ENCODE measurements at places on chromosomes 2 and 18.

- no peak for DNase-seq
Measured at GRCh38 chr18:70015127-70015526, 67.5 kb upstream of the CD226 start.

- peak; percentile 52 for DNase-seq
Measured at GRCh38 chr2:7044253-7045250, 127.3 kb downstream of the RNF144A start.

DNA sequence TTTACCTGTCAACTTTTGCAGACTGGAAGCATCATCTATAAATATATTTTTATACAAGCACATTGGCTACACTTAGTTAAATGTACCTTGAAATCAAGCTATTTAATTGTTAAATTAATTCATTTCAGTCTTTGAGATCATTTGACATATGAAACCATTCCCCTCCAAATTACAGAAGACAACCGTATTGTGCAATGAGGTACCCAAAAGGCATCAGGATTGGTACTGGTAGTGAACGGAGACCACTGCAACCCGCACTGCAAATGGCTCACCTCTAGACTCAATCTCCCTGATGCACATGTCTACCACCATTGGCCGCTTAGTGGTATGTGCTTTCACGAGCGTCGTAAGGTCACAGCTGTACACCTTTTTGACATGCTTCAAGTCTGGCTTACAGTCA is 47.8 kb upstream of the CHRNA1 start:
- DNase-seq, result no peak

DNA sequence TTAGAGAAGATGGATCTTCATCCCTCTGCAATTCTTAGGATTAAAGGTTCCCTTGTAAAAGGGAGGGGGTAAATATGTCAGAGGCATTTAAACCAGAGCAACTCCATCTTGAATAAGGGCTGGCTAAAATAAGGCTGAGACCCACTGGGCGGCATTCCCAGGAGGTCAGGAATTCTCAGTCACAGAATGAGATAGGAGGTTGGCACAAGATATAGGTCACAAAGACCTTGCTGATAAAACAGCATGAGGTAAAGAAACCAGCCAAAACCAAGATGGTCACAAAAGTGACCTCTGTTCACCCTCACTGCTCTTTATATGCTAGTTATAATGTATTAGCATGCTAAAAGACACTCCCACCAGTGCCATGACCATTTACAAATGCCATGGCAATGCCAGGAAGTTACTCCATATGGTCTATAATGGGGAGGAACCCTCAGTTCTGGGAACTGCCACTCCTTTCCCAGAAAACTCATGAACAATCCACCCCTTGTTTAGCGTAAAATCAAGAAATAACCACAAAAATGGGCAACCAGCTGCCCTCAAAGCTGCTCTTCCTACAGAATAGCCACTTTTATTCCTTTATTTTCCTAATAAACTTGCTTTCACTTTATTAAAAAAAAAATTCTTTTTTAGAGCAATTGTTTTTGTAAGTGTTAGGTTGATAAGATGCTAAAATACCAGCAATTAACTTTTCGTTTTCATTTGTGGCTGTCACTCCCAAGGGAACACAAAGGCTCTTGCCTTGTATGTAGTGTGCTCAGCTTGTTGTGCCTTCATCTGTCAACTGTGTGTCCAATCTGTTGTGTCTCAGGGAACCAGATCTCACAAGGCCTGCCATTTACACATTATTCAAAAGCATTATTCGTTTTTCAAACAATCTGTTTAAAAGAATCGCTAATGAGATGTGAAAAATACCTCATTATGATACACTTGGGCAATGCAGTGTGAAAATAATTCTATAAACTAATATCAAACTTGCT is 205.2 kb upstream of the RGPD4 start:
- DNase-seq, result no peak

- no peak for DNase-seq
Measured at GRCh38 chr2:42957109-42957860, 164.9 kb upstream of the HAAO start.

- DNase-seq, result no peak
Measured at GRCh38 chr2:28062867-28063266, 172.3 kb downstream of the BABAM2 start.

DNA sequence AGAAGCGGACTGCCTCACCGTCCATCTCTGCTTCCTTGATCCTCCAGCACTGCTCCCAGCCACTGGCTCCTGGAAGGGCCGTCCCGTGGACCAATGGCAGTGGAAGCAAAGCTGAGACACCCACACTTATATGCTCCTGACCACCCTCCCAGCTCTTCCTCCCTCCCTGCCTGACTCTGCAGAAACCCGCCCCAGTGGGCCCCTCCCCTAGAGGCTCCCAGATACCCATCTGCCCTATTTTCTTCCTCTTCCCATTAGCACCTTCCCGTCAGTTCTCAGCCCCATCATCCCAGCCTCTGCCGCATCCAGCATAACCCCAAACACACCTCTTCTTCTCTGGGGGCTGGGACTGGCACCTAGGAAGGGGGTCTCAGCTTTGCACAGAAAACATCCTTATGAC is at the start of gene CLEC4F:
CLEC4F (minus strand) TSS at position 101 of the 400 bp plus-strand sequence; CDS start at position 25, 76 bp downstream.
- DNase-seq, result no peak

- DNase-seq, result no peak
Measured at GRCh38 chr2:158723921-158724802, 71.0 kb upstream of the DAPL1 start.

GRCh38 chr2:56369316-56369715 is 185.5 kb downstream of the CCDC85A start:
- no peak for DNase-seq

- no peak for DNase-seq
Measured at GRCh38 chr2:113407446-113408099, 29.9 kb upstream of the ZNG1B start.

DNA sequence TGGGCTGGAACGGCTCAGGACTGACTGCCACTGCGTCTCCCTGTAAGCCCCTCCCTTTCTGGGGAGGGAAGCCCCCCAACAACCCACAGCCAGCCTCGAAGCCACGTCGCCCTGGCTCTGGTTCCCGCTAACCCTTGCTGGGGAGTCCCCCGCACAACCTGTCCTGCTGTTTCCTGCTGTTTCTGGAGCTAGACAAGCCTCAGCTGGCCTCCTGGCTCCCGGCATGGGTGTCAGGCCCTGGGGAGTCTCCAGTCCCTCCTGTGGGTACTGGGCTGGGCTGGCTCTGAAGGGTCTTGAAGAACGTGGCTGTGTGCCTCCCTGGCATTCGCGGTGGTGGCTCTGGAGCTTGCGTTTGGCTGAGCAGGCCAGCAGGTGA is 20.9 kb downstream of the NFATC1 start:
- DNase-seq, result no peak

GRCh38 chr18:13511961-13512577 is 214.3 kb downstream of the FAM210A start:
- DNase-seq, result no peak

DNA sequence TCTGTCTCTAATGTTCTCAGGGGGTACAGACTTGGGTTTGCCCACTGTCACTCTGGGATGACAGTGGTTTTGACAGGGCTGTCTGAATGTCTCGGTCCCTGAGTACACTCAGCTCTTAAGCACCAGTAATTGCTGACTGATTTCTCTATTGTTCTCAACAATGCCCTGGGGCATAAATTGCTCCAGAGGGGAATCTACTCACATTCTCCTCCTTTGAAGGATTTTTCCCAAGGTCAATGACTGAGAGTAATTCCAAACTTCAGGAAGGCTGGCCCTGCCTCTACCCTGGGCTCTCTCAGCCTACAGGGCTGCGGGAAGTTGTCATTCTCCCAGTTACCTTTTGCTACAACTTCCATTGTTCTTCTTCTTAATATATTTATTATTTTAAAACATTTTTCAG is 36.5 kb downstream of the MC2R start:
- DNase-seq, result no peak

- no peak for DNase-seq
Measured at GRCh38 chr2:64376926-64377325, 77.0 kb upstream of the LGALSL start.

- no peak for DNase-seq
Measured at GRCh38 chr2:3148716-3149115, 228.9 kb downstream of the EIPR1 start.

DNA sequence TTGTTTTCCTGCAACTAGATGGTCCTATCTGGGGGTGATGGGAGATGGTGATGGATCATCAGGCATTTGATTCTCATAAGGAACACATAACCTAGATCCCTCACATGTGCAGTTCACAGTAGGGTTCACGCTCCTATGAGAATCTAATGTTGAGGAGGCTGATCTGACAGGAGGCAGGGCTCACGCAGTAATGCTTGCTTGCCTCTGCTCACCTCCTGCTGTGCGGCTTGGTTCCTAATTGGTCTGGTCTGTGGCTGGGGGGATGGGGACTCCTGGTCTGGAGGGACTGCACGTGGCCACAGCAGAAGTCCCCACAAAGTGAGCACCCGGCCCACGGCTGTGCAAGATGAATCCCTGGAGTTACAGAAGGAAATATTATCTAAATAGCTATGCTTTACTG is 11.3 kb downstream of the MC5R start:
- DNase-seq, result no peak

- no peak for DNase-seq
Measured at GRCh38 chr18:2978661-2979106, 34.3 kb downstream of the LPIN2 start.

- DNase-seq, result no peak
Measured at GRCh38 chr2:39484620-39485495, 47.8 kb upstream of the MAP4K3 start.

DNA sequence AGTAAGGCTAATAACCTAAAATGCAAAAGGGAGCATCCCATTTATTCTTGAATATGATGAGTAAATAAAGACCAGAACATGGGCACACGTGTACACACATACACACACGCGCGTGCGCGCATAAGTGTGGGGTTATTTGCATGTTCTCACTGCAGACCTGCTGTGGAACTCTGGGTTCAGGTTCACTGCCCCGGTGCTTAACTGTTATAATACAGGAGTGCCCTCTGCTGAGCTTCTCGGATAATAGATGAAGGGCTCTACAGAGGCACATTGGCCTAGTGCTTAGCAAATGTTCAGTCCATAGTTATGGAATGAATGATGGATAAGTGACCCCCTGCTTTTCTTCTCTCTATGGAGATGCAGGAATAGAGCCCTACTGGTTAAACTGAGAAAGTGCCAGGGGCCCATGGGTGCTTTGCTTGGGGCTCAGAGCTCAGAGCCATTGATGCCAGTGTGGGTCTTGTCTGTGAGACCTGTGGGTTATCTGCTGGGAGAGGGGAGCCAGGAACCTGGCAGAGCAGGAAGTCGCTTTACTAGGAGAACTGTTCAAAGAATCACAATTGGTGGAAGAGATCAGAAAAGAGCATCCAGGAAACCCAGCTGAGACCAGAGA is 3.6 kb upstream of the ARL4C start:
- peak; percentile 68 for DNase-seq

DNA sequence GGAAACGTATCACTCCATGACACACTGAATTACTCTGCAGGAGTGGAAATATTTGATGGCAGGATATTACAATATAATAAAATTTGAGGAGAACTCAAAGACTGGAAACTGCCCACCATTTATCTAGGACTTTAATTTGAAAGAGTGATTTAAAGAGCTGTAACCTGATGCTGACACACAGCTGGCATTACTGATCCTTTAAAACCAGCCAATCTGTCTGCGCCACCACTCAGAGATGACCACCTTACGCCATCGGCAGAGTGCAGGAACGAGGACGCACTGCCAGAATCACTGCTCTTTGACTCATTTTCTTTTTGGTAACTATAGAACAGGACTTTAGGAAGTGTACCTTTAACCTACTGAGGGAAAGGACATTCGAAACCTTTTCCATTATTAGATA is 114.1 kb downstream of the EPB41L3 start:
- DNase-seq, result no peak

DNA sequence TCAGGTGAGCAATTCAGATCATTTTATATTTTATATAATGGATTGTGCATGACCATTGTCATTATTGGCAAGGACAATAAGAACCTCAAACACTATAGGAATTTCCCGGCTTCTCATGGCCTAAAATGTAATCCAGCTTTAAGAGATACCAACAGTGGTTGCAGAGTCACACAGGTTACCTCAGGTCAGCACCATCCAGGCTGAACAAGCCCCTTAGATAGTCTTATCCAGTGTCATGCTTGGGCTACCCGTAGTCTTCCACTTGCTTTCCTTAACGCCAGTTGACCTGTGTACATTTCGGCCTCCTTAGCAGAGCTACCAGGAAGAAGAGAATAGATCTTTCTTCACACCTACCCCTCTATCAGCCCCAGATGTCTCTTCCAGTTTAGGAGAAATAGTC is 293.3 kb upstream of the SYT4 start:
- DNase-seq, result no peak

DNA sequence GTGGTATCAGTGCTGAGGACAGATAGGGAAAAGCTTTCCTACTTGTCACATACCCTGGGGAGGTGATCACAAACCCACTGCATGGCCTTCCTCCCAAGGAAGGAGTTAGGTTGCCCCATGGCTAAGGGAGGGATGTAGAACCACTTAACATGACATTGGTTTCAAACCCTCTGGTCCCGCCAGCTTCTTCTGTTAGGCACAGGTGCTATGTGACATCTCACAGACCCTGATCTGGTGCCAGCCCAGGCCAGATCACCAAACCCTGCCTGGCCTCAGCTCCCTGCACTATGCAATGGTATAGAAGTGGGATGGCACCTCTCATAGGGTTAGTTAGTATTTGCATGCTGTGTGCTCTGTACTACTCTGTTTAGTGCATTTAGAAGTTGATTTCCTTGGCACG is 58.0 kb downstream of the TCF7L1 start:
- no peak for DNase-seq

DNA sequence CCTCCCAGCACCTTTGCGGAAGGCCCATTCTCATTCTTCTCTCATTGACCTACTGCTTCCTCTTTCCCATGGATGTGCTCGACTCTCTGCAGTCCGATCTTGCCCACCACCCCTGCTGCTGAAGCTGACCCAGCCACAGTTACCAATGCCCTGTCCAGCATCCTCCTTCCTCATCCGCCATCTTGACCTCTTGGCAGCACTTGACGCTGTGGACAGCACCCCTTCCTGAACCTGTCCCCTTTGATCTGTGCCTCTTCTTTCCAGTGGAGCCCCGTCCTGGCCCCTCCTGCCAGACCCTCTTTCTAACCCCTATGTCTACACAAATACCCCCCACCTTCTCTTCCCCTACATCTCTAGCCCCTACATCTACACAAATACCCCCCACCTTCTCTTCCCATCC is 209.1 kb downstream of the SEPTIN10 start:
- no peak for DNase-seq

DNA sequence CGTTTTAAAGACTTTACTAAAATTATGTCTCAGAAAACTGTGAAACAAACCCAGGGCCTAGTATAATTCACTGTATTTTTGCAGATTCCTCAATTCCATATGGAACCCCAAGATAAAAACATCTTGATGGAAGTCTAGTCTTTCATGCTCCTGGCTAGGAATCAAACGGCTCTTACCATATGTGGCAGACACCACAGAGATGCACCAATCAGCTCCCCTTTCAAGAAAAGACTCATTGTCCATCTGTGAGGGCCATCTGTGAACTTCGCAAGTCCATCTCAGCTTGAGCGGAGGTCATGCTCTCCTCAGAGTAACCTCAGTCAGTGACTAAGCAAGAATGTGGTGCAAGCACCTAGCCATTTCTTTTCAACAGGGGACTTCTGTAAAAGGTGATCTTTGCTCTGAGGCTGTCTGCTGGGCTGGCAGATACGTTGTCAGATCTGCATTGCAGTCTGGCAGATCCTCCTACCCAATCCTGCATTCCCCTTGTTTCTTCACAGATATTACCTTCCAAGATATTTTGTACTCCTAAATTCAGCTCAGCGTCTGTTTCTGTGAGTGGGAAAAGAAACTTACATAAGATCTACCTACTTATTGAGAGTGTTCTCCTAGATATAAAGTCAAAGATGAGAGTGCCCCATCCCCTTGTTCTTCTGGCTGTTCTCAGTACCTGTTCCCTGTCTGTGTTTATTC is 419.3 kb downstream of the SPAG16 start:
- DNase-seq, result no peak

- no peak for DNase-seq
Measured at GRCh38 chr18:58325494-58325893, 281.5 kb downstream of the NEDD4L start.
